ENCODE measurements at places on chromosomes 1 and 21.
A peak's percentile ranks its signal among the peaks of the same experiment; 100 is the strongest.

DNA sequence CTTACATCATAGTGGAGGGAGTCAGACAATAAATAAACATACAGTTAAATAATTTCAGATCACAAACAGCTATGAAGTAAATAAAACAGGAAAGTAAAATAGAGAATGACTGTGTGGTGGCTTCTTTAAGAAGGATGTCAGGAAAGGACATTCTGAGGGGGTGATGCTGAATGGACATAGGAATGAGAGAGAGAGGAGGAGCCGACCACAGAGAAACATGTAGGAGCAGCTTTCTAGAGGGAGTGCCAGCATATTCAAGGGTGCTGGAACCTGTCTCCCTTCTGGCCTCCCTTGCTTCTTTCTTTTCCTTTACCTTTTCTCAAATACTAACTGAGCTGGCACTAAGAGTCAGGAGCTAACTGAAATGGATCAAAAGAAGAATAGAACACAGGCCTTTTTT, 20.5 kb upstream of the BCL10 start:
- DNase-seq, result no peak

GRCh38 chr1:76146184-76146583, 71.6 kb downstream of the ST6GALNAC3 start:
- DNase-seq, result no peak

DNA sequence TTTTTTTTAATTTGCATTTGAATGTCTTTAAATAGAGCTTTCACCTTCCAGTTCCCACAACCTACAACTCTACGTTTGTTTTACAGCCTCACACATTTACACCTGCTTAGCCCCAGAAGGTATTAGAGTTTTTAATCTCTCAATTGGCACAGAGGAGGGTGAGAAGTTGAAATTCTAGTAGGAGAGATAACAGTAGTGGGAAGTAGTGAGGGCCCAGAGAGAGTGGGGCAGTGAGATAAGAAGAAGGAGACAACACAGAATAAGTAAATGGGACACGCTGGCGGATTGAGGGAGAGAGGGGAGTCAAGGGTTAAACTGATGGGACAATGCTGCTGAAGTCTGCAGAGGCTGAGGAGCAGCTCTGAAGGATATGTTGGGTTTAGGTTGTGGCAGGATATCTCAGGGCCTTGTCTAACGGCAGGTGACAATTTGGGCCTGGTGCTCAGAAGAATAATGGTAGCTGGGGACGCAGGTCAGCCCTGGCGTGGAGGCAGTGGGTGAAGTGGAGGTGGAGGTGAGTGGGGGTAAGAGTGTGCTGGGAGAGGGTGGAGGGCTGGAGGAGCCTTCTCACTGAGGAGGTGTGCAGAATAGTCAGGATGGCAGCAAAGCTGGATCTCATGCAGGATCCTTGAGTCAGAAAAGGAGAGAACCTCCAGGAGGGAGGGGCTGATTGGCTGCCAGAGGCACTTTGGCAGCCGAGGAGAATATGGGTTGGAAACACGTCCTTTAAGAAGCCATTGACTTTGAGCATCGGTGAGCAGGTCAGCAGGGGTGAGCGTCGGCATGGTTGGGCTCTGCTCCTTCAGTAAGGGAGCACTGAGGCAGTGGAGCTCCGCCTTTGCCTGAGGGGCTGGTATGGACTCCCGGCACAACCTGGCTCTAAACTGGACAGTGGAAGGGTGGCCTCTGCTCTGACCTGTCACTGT, 72.9 kb downstream of the SYT6 start:
- DNase-seq, result no peak

GRCh38 chr1:207866471-207867135, 44.3 kb downstream of the CD34 start:
- DNase-seq, result no peak

DNA sequence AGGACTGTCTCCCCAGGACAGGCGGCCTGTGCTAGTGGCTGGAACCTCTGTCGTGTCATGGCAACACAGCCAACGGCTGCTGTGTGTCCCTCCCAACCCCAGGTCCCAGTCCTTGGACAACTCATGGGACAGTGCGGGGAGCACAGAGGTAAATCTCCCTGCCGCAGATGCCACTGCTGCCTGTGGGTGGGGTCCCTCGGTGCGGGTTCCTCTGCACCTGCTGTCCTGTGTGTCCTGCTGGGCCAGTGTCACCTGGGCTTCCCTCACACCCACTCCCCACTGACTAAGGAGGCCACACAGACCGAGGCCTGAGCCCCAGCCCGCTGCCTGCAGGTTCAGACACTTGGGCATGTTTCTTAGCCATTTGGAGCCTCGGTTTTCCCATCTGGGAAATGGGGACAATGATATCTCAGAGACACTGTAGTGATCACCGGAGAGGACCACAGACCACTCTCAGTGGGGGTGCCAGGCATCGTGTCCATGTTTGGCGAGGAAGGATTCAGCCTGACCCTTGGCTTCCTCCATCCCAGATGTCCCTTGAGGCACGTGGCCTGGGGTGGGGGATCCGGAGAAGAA, 96.5 kb downstream of the SIK1 start:
- no peak for DNase-seq

- DNase-seq, result no peak
Observed at GRCh38 chr1:35126546-35126945, 47.4 kb downstream of the ZMYM1 start.

- peak; percentile 50 for DNase-seq
Observed at GRCh38 chr1:35577071-35577998, 4.2 kb downstream of the TFAP2E start.

DNA sequence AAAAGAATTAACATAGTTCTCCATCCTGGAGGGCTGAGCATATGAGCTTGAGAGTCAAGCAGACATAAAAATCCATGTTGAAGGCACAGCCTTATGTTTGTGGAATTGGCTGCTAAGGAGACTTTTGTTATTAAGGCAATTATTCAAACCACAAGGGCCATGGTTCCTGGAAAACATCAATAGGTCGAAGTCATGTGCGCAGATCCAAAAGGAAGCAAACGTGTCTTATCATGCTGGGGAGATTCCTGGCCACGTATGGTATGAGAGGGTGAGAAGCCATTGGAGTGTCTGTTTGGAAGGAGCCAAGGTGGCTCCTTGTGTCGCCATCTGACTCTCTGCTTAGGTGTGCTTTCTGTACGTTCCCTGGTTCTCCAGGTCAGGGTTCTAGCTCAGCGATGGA, 61.8 kb upstream of the COA6 start:
- no peak for DNase-seq

DNA sequence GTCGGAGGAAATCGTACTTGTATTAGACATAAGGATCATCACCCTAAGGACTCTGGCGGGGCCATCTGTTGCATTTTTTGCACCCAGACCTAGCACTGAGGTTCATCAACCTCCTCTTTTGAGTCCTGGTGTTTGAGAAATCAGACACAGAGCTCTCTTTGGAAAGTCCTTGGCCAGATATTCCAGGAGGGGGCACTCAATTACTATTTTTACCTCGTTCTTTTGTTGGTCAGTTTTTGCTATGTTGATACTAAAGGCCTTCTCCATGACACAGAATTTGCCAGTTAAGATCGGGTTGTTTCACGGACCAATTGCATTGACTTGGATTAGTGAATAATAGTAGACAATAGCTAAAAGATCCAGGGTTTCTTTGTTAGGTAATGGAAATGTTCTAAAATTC, 711.2 kb downstream of the KCNT2 start:
- DNase-seq, result no peak

DNA sequence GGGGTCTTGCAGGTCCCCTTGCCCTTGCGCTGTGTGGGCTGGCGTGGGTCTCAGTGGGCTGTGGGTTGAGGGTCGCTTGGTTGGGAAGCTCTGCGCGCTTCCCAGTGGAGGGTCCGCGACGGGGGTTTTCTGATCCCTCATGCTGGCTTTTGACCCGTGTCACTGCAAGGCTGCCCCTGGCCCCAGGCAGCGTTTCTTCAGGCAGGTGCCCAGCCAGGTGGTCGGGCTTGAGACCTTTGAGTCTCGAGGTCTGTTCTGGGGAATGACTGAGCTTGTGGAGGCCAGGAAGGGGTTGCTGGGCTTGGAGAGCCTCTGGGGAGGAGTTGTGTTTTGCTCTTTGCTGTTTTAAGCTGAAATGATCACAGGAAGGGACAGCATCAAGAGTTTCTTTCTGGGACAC, 5.3 kb downstream of the SKI start:
- DNase-seq, result no peak

DNA sequence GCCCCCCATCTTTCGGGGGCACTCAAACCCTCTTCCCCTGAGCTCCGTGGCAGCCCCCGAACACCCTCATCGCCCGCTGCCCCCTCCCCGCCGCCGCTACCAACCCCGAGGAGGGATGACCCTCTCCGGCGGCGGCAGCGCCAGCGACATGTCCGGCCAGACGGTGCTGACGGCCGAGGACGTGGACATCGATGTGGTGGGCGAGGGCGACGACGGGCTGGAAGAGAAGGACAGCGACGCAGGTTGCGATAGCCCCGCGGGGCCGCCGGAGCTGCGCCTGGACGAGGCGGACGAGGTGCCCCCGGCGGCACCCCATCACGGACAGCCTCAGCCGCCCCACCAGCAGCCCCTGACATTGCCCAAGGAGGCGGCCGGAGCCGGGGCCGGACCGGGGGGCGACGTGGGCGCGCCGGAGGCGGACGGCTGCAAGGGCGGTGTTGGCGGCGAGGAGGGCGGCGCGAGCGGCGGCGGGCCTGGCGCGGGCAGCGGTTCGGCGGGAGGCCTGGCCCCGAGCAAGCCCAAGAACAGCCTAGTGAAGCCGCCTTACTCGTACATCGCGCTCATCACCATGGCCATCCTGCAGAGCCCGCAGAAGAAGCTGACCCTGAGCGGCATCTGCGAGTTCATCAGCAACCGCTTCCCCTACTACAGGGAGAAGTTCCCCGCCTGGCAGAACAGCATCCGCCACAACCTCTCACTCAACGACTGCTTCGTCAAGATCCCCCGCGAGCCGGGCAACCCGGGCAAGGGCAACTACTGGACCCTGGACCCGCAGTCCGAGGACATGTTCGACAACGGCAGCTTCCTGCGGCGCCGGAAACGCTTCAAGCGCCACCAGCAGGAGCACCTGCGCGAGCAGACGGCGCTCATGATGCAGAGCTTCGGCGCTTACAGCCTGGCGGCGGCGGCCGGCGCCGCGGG, 837 bp downstream of the FOXD3 start:
- DNase-seq, result no peak

GRCh38 chr1:17365293-17365692, 6.7 kb upstream of the PADI6 start:
- no peak for DNase-seq

- peak; percentile 53 for DNase-seq
Observed at GRCh38 chr1:167518331-167518700, at the start of gene CD247. TSS of gene CD247 (minus strand) at chr1:167518529. CDS start at chr1:167518465, 64 bp downstream.

GRCh38 chr1:244952940-244953339, 88.6 kb upstream of the HNRNPU start:
- no peak for DNase-seq

DNA sequence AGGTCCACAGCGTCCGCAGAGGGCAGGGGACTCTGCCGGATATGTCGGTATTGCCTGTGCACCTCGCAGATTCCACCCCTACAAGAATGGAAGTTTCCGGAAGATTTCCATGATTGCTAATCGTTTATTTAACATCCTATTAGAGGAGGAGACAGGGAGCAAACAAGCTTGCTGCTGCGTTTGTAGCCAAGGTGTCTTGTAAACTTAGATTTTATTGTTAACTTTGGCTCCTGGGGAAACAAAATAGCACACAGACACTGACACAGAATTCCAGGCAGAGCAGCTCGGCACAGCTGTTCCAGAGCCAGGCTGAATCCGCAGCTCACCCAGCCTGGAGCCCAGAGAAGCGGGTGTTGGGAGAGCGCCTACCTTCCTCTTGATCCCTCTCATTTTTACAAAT, 75.7 kb downstream of the AJAP1 start:
- DNase-seq, result no peak

- no peak for DNase-seq
Observed at GRCh38 chr1:10594595-10595223, 120.0 kb downstream of the PEX14 start.

DNA sequence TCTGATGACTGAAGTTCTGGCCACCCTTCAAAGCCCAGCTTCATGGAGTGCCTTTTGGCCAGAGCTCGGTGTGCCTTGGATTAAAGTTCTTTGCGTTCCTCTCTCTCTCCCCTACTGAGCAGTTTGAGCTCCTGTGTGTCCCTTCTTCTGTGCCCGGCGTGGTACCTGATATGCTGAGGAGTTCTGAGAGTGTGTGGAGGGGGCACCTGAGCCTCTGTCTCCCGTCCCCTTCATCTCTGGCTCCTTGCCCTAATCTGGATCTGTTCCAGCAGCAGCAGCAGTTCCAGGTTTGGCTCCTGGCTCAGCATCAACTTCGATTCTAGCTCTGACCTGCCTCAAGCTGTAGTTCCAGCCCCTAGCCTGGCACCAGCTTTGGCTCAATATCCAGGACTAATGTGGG, 25.1 kb upstream of the MYCL start:
- no peak for DNase-seq

DNA sequence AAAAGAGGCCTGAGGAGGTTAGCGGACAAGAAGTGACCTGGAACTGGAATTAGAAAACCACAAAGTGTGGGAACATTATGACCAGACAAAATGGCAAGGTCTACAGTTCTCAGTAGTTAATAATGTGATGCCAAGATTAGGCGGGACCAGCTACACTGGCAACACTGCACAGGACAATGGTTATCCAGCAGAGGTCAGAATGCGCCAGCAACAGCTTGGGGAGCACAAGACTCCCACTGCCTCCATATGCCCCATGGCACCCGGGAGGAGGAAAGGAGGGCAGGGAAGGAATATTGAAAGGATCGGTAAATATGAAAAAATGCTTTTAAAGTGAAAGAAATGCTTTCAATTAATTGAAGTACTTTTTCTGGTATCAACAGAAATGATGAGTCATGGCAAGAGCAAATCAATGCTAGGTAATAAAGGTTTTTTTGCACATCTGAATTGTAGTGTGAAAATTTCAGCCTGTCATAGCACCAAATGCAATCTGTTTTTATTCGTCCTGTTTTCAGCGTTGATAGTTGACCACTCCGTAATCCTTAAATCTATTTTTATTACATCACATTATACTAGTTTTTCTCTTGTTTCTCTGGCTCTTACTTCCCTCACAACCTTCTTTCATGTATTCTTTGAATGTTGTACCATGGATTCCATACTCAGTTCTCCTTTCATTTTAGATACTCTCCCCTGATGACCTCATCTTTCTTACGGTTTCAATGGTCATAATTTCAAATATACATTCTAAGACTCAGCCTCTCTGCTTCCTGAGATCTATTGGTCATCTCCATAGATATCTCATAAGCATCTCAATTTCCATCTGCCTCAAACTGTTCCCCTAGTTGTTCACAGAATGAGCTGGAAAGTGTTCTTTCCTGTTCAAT, 30.7 kb downstream of the VCAM1 start:
- no peak for DNase-seq

GRCh38 chr1:199082778-199083389, 444.0 kb downstream of the PTPRC start:
- DNase-seq, result no peak

DNA sequence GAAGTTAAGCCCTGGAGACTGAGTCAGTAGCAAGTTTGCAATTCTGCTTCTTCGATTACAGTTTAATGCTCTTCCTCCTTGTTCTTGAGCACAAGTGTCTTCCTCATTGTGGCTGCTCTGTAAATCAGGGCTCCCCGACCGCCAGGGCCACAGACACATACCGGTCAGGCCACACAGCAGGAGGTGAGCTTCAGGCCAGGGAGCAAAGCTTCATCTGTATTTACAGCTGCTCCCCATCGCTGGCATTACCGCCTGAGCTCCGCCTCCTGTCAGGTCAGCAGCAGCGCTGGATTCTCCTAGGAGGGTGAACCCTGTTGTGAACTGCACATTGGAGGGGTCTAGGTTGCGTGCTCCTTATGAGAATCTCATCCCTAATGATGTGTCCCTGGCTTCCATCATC, 1.7 kb upstream of the TRAPPC10 start:
- DNase-seq, result no peak
